DND-41 (cell line): ENCODE measurements at places on chromosomes 3 and 15.
A peak's percentile ranks its signal among the peaks of the same experiment; 100 is the strongest.

- no peak for DNase-seq
- no peaks in the 10 kb centered on the region for H3K27me3 ChIP-seq
- H3K27ac ChIP-seq, result no peak overlapping the region
- no peaks in the 10 kb centered on the region for H3K4me1 ChIP-seq
These were observed 174.2 kb upstream of the ATP10A start for GRCh38 chr15:26037369-26037768.

DNA sequence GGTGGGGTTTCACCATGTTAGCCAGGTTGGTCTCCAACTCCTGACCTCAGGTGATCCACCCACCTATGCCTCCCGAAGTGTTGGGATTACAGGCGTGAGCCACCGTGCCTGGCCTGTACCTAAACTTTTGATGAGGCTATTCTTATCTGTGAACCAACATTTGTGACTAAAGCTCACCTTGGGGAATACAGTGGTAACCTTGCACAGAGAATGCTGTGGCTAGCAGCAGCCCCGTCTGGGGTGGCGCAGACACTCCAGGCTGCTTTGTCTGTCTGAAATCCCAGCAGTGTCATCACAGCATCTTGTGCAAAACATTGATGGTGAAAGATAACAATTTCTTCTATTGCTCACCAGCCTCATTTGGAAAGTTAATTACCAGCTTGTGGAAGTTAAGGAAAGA, 58.9 kb downstream of the CMTM8 start:
- DNase-seq, result peak; percentile 39
- H3K36me3 ChIP-seq, result no peaks in the 10 kb centered on the region
- H3K27me3 ChIP-seq, result no peaks in the 10 kb centered on the region
- no peak overlapping the region for H3K4me3 ChIP-seq
- peak overlapping the region; percentile 49 for H3K27ac ChIP-seq

GRCh38 chr3:172254542-172254941, 193.7 kb downstream of the GHSR start:
- H3K27me3 ChIP-seq, result no peaks in the 10 kb centered on the region
- H3K4me1 ChIP-seq, result no peaks in the 10 kb centered on the region
- H3K27ac ChIP-seq, result no peak overlapping the region
- H3K36me3 ChIP-seq, result no peaks in the 10 kb centered on the region

DNA sequence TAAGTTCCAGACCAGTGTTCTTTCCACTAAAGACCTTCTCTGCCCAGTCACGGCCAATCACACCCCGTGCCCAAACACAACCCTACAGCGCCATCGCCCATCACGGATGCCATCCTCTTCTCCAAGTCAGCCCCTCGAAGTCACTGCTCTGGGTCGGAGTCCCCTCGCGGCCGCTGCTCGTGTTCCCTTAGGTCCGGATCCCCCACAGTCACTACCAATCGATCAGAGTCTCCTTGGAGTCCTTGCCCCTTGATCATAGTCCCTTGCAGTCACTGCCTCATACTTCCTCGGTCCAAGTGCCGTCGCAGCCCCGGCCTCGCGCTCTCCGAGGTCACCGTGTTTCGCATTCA, 461 bp downstream of the PCYT1A start:
- peak; percentile 30 for DNase-seq
- H3K27me3 ChIP-seq, result no peaks in the 10 kb centered on the region
- H3K4me3 ChIP-seq, result peak overlapping the region; percentile 66

- H3K4me3 ChIP-seq, result no peak overlapping the region
- no peaks in the 10 kb centered on the region for H3K4me1 ChIP-seq
- H3K27ac ChIP-seq, result no peak overlapping the region
- DNase-seq, result no peak
These were observed 837.6 kb upstream of the DPPA4 start for GRCh38 chr3:110174908-110175307.

DNA sequence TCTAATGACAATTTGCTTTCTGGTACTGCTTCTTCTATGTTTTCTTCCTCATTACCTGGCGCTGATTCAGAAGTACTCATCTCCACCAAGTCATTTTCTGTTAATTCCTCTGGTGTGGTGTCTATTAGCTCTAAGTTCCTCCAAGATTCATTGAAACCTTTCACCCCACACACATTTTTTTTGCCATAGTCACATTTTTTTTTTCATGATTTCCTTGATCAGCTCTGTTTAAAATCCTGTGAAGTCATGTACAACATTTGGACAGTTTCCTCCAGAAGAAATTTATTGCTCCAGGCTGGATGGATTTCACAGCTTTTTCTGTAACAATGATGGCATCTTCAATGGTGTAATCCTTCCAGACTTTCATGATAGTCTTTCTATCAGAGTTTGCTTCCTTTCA, 243.2 kb upstream of the VEPH1 start:
- H3K4me3 ChIP-seq, result no peak overlapping the region
- H3K27me3 ChIP-seq, result no peaks in the 10 kb centered on the region
- H3K4me1 ChIP-seq, result no peaks in the 10 kb centered on the region
- H3K36me3 ChIP-seq, result no peaks in the 10 kb centered on the region
- H3K27ac ChIP-seq, result no peak overlapping the region

DNA sequence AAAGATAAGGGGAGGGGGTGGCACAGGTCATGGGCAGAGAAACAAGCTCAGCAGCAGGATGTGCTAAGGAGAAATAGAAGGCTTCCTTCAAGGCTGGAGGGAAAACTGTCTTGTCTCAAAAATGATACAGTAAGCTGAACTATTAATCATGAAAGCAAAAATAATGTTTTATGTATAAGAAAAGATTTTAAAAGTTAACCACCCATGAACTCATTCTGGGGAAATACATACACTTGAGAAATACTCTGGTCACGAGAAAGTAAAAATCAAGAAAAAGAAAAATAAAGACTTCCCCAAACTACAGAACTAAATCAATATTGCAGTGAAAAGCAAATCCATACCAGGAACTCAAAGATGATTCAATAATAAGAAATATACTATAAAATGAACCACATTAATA, 80.7 kb downstream of the KLF13 start:
- no peak for DNase-seq
- H3K27me3 ChIP-seq, result no peaks in the 10 kb centered on the region
- no peaks in the 10 kb centered on the region for H3K36me3 ChIP-seq
- no peak overlapping the region for H3K27ac ChIP-seq
- no peak overlapping the region for H3K4me3 ChIP-seq

DNA sequence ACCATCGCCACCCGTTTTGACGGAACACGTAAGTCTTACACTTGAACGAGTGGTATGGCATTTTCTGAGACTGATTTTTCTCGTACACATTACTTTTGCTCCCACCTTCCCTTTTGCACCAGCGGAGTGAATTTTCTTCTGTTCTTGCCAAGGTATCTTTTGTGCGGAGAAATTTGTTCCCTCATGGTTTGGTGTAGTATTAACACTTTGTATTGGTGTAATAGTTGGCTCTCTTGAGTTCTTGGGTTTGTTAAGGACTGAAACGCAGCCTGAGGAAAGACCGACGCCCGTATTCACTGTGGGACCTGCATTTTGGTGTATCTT, 420 bp downstream of the KCNH8 start:
- H3K4me1 ChIP-seq, result peaks cover 22% of the 10 kb centered on the region
- H3K27me3 ChIP-seq, result peaks cover 11% of the 10 kb centered on the region
- no peak overlapping the region for H3K27ac ChIP-seq
- DNase-seq, result no peak
- no peak overlapping the region for H3K4me3 ChIP-seq
- H3K36me3 ChIP-seq, result no peaks in the 10 kb centered on the region

GRCh38 chr15:72751751-72752455, 31.7 kb downstream of the ADPGK start:
- H3K36me3 ChIP-seq, result peaks cover 55% of the 10 kb centered on the region
- no peak overlapping the region for H3K4me3 ChIP-seq
- DNase-seq, result no peak
- no peaks in the 10 kb centered on the region for H3K27me3 ChIP-seq

DNA sequence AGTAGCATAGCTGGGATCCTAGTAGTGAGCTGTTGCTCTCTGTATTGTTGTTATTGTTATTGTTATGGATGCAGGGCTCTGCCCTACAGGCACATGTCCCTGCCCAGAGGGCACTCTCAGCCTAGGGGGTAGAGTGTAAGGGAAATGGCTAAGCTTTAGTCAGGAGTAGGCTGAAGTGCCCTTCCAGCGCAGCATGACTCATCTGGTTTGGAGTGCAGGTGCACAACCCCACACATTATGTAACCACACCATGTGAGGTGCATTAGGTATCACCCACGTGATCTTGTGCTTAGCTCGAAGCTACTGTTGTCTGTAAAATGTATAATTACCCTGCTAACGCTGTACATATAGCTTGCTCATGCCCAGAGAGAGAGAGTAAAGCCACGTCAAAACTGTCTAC, 48.3 kb upstream of the TIPARP start:
- H3K27me3 ChIP-seq, result peaks cover 2% of the 10 kb centered on the region
- no peaks in the 10 kb centered on the region for H3K4me1 ChIP-seq
- no peak overlapping the region for H3K4me3 ChIP-seq
- no peak for DNase-seq
- H3K36me3 ChIP-seq, result no peaks in the 10 kb centered on the region
- no peak overlapping the region for H3K27ac ChIP-seq

DNA sequence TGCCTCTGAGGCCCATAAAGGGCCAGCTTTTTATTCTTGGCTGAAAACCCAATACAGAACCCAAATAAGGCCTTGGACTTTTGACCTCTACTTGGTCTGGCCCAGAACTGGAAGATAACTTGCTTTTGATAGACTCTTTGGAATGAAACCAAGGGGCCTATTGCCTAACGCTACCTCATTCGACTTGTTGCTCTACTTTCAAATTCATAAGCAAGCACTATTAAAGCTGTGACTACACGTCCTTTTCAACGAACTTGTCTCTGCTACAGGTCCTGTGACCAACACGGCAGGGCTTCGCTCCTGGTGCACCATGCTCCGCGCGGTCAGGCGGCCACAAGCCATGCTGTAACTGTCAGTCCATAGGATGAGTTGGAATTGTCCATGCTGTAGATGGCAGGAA, 385.4 kb downstream of the MFSD1 start:
- no peak overlapping the region for H3K4me3 ChIP-seq
- no peak for DNase-seq
- H3K36me3 ChIP-seq, result no peaks in the 10 kb centered on the region

- H3K4me1 ChIP-seq, result 0 out of 2 replicates have a peak, but pooled peaks cover 3% of the 10 kb centered on the region
- H3K27me3 ChIP-seq, result no peaks in the 10 kb centered on the region
- no peaks in the 10 kb centered on the region for H3K36me3 ChIP-seq
- H3K27ac ChIP-seq, result no peak overlapping the region
- no peak overlapping the region for H3K4me3 ChIP-seq
These were observed 132.9 kb downstream of the KCNMB2 start for GRCh38 chr3:178669022-178669601.

DNA sequence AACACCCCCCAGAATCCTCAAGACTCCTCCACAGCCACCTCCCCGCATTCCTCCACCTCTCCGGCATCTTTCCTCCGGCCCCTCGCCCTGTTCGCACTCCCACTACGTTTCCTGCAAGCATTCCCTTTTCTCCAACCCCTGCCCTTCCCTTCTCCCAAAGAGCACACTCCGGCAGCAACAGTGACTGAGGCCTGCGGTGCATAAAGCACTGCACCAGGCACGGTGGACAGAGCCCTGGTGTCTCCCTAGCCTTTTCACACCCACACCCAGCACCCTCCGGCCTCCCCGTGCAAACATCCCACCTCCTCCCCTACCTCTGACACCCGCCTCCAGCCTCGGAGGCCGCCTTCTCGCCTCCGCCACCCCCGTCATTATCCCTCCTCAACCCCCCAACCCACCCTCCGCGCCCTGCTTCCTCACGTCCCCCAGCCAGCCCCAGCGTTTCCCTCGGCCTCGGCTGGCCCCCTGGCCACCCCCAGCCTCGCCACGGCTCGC, 577 bp downstream of the ZNF148 start:
- H3K27ac ChIP-seq, result peak overlapping the region; percentile 84
- H3K36me3 ChIP-seq, result peaks cover 3% of the 10 kb centered on the region
- H3K4me1 ChIP-seq, result peaks cover 37% of the 10 kb centered on the region
- H3K4me3 ChIP-seq, result peak overlapping the region; percentile 68
- DNase-seq, result peak; percentile 60
- no peaks in the 10 kb centered on the region for H3K27me3 ChIP-seq

- H3K36me3 ChIP-seq, result no peaks in the 10 kb centered on the region
- H3K27ac ChIP-seq, result 0 out of 2 replicates have a peak overlapping the region, but pooled peaks have one; percentile 8
- peaks cover 24% of the 10 kb centered on the region for H3K4me1 ChIP-seq
- no peaks in the 10 kb centered on the region for H3K27me3 ChIP-seq
- DNase-seq, result peak; percentile 43
These were observed 1044.6 kb upstream of the CFAP20DC start for GRCh38 chr3:60094392-60094947.

DNA sequence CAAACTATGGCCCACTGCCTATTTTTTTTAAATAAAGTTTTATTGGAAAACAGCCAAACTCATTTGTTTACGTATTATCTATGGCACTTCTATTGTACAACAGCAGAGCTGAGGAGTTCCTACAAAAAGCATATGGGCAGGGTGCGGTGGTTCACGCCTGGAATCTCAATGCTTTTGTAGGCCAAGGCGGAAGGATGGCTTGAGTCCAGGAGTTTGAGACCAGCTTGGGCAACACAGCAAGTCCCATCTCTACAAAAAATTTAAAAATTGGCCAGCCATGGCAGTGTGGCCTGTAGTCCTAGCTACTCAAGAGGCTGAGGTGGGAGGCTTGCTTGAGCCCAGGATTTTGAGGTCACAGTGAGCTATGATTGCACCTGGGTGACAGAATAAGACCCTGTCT, 142.3 kb downstream of the RORA start:
- no peaks in the 10 kb centered on the region for H3K4me1 ChIP-seq
- H3K27me3 ChIP-seq, result no peaks in the 10 kb centered on the region
- H3K27ac ChIP-seq, result no peak overlapping the region
- no peak for DNase-seq
- no peaks in the 10 kb centered on the region for H3K36me3 ChIP-seq
- H3K4me3 ChIP-seq, result no peak overlapping the region

- H3K27me3 ChIP-seq, result no peaks in the 10 kb centered on the region
- no peaks in the 10 kb centered on the region for H3K4me1 ChIP-seq
- DNase-seq, result no peak
- H3K36me3 ChIP-seq, result no peaks in the 10 kb centered on the region
- no peak overlapping the region for H3K27ac ChIP-seq
- H3K4me3 ChIP-seq, result no peak overlapping the region
These were observed 27.6 kb upstream of the CDCP1 start for GRCh38 chr3:45173776-45174175.

GRCh38 chr3:70811880-70812279, 499.4 kb upstream of the MDFIC2 start:
- no peak overlapping the region for H3K4me3 ChIP-seq
- DNase-seq, result peak; percentile 10
- no peaks in the 10 kb centered on the region for H3K4me1 ChIP-seq
- no peak overlapping the region for H3K27ac ChIP-seq
- H3K36me3 ChIP-seq, result no peaks in the 10 kb centered on the region

- H3K27ac ChIP-seq, result no peak overlapping the region
- DNase-seq, result no peak
- H3K36me3 ChIP-seq, result no peaks in the 10 kb centered on the region
- H3K4me1 ChIP-seq, result no peaks in the 10 kb centered on the region
- H3K4me3 ChIP-seq, result no peak overlapping the region
These were observed 27.8 kb upstream of the KCNMB2 start for GRCh38 chr3:178508443-178508825.

GRCh38 chr3:48503401-48504050, 448 bp downstream of the SHISA5 start:
- peaks cover 5% of the 10 kb centered on the region; the same call in 1 of the 2 replicates for H3K4me1 ChIP-seq
- no peak overlapping the region for H3K4me3 ChIP-seq
- peaks cover 11% of the 10 kb centered on the region for H3K27me3 ChIP-seq
- DNase-seq, result no peak
- no peak overlapping the region for H3K27ac ChIP-seq
- no peaks in the 10 kb centered on the region for H3K36me3 ChIP-seq
